NCI-H2029 treated with DMSO at 0.1 percent for 48 hours (cell line): ENCODE measurements at places on chromosomes 12 and 14.

- no peak for DNase-seq
Measured at GRCh38 chr12:94041850-94042249, 106.5 kb upstream of the PLXNC1 start.

DNA sequence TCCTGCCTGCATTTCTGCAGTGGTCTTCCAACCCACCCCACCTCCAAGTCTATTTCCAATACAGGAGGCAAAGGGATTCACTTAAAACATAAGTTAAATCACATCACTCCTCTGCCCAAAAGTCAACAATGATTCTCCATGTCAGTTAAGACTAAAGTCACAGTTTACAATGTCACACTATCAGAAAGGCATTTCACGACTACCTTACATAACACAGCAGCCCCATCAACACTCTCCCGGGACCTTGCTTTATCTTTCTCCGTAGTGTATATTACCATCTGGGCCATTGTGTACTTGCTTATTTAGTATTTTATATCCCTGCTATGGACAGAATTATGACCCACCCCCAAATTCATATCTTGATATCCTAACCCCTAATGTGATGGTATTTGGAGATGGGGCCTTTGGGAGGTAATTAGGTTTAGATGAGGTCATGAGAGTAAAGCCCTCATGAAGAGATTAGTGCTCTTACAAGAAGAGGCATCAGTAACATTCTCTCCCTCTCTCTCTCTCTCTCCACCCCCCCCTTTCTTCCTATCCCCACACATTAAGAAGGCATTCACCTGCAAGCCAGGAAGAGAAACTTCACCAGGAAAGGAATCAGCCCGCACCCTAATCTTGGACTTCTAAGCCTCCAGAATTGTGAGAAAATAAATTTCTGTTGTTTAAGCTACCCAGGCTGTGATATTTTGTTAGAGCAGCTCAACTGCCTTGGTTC is 112.7 kb downstream of the GXYLT1 start:
- no peak for DNase-seq

DNA sequence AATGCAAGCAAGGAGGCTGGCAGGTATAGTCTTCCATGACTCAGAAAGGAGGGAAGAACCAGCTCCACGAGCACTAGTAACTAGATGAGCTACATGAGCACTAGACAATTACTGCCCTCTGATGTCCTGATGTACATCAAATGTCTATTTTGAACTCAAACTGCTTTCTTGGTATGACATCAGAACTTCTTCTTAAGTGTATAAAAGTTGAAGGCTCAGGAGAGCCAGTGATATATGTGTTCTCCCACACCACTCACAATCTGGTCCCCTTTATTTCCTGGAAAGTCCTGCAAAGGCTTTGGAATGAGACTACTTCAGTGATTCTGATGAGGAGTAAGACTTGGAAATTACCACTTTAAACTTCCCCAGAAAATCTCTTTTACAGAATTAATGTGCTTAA is 18.5 kb upstream of the DHRS7 start:
- DNase-seq, result no peak

DNA sequence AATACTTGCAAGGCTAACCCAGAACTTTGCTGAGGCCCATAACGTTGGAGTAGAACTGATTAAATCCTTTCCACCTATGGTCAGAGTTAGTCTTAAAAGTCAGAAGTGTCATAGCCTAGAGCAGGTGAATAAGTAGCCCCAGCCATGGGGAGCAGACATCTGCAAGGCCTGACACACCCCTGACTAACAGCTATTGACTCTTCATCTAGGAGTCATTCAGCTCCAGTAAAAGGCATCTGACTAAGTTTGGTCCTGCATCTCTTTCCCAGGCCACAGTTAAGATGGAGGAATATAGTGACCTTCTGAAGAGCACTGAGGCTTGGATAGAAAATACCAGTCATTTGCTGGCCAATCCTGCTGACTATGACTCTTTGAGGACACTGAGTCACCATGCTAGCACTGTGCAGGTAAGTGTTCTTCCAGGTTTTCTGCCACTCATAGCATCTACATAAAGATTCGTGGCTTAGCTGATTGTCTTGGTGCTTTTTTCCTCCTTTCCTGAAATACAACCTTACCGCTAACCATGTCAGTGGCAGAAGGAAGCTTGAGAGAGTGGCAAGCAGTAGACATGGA is 212.9 kb downstream of the ESR2 start:
- no peak for DNase-seq

DNA sequence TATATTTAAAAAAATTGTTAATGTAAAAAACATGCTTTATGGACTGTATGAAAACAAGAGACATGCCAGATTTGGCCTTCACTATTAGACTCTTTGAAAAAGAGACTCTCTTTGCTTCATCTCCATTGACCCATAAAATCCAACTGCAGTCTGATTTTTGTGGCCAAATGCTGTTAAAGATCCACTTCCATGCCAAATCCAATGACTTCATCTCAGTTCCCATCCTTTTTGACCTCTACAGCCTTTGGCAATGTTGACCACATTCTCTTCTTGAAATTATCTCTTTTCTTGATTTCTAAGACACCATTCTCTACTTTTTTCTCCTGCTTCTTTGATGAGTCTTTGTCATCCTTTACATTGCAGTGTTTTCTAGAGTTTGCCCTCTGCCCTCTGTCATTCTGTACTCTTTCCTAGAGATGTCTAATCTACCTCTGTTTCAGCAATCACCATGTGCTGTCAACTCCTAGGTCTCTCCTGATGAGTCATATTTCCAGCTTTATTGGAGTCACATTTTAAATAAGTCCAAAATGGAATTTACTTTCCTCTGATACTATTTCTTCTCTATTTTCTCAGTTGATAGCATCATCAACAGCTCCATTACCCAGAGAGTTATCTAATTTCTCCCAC is 2.4 kb downstream of the TMPRSS12 start:
- no peak for DNase-seq

- DNase-seq, result no peak
Measured at GRCh38 chr12:52355176-52355575, 12.1 kb downstream of the KRT85 start.

DNA sequence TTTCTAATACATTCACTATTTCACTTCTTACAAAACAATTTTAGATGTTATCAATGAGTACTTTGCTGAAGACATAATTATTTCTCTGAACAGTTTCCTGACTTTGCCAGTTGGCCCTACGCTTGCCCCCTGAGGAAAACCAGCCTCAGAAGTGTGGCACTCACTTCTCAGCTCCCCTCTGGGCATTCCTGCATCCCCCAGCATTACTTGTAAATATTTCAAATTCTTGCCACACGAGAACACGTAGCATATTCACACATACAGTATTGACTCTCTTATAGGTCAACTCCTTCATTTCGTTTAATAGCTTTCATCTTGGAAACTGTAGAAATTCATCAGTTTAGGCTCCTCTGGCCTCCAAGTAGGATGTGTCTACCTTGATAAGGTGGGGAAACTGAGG is 65.2 kb downstream of the OTX2 start:
- DNase-seq, result no peak

GRCh38 chr12:61254225-61254624 is 1006.0 kb upstream of the USP15 start:
- no peak for DNase-seq

DNA sequence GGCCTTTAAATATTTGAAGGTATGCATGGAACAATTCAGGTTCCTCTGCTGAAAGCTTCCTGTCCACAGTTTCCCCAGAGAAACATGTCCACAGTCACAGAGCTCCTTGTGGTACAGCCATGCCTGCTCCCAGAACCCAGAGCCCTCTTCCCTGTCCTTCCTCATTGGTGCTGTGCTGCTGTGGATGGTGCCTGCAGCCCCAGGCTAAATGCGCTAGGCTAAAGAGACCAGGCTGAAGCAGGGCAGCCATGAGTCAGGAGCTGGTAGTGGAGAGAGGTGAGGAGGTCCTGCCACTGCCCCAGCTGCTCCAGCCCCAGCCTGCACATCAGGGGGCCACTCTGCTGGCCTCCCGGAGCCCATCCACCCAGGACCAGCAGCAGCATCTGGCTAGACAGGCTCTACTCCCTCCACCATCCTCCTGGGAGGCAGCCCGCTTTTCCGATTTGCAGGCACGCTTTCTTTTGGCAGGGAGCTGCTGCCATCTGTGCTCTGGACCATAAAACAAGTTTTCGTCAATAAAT is 65.4 kb upstream of the DDX11 start:
- no peak for DNase-seq

- DNase-seq, result no peak
Measured at GRCh38 chr12:127896661-127897060, 370.3 kb upstream of the TMEM132C start.

- no peak for DNase-seq
Measured at GRCh38 chr14:98160901-98161300, 1111.1 kb downstream of the BCL11B start.

DNA sequence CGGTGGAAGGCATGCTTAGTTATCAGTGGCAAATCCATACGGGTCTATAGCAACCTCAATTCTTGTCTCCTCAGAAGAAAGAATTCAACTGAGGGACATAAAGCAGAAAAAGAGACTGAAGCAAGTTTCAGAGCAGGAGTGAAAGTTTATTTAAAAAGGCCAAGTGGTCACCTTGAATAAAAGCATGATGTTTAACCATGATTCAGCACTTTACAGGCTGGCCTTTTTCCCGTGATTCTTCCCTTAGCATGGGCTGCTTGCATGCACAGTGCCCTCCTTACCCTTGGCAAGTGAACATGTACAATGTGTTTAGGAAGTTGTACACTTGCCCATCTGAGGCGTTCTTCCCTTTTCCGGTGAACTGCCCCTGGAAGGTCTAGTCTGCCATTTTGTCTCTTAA is 225.3 kb downstream of the ATP23 start:
- no peak for DNase-seq

- no peak for DNase-seq
Measured at GRCh38 chr12:59643550-59643949, 47.7 kb downstream of the SLC16A7 start.

GRCh38 chr12:80860206-80860605 is 77.5 kb downstream of the LIN7A start:
- DNase-seq, result no peak

DNA sequence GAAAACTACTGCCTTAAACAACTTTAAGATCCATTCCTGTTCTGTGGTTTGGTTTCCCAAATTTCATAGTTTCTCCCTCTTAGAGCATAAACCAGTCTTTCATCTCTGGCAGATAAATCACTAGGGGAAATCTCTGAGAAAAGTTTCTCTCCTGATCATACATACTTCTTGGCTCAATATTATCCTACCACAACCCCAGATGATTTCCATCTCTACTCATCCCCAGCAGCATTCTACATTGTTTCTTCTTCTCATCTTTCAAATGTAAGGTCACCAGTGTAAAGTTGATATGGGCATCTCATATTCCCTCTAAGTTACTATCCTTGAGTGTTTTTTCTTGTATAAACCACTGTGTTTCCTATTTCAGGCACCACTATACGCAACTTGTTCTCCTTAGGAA is 45.9 kb upstream of the PLEKHG7 start:
- no peak for DNase-seq

DNA sequence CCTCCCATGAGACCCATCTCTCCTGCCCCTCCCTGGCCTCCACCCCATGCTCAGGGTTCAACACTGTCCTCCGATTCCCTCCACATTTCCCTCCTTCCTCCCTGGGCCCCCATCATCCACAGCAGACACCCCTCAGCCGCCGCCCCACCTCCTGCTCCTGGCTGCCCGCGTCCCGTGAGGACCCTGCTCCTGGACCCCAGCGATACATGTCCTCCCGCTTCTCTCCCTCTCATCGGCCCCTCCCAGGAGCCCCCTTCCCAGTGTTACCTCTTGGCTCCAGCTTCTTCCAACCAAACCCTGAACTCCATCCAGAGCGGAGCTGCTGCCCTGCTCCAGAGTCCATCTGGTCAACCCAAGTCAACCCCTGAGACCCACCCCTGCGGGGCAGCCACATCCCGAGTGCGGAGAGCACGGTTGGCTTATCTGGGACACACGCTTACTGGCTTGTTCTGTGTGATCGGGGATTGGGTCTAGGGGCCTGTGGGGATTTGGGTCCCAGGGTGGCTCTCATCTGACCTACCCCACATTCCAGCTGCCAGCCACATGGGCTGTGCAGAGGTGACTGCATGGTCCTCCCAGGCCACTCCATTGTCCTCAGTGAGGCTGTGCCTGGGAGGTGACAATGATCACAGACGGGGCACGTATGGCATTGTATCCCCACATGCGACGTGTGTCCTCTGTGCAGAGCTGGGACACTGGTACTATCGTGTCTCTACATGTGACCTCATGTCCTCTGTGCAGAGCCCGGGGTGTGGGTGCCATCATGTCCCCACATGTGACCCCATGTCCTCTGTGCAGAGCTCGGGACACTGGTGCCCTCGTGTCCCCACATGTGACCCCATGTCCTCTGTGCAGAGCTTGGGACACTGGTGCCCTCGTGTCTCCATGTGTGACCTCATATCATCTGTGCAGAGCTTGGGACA is 333.6 kb downstream of the ADGRD1 start:
- no peak for DNase-seq

DNA sequence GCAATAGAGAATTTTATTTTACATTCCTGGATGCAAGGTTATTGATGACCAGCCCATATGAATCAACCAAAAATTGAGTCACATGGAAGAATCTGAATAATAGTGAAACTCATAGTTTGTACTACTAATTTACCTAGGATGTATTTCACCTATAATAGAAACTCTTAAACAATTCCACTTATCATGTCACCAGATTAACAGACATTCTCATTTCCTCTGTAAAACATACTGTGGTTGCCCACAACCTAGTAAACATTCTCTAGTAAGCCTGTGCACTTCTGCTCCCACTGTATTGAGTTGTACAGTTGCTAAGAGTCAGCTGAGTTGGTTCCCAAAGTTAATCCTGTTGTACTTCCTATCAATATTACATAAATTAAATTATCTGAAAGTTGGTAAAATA is 196.6 kb upstream of the TMTC1 start:
- DNase-seq, result no peak

GRCh38 chr12:98013560-98013959 is 501.8 kb upstream of the TMPO start:
- DNase-seq, result no peak

- no peak for DNase-seq
Measured at GRCh38 chr14:53187921-53188463, 34.9 kb upstream of the DDHD1 start.

DNA sequence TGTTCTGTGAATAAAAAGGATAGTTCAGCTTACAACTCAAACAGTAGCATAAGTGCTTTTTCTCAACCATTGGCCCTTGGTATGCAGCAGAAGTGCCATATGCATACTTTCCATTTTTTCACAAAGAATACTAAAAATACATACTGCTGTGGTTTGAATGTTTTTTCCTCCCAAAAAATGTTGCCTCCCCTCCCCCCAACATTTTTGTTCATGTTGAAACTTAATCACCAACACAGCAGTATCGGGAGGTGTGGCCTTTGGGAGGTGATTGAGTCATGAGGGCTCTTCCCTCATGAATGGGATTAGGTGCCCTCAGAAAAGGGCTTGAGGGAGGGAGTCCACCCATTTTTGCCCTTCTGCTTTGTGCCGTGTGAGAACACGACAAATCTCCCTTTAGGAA is 198.6 kb downstream of the ESR2 start:
- no peak for DNase-seq

GRCh38 chr12:67048371-67048770 is 220.8 kb upstream of the CAND1 start:
- no peak for DNase-seq
